ENCODE measurements at places on chromosomes 1 and 21.

DNA sequence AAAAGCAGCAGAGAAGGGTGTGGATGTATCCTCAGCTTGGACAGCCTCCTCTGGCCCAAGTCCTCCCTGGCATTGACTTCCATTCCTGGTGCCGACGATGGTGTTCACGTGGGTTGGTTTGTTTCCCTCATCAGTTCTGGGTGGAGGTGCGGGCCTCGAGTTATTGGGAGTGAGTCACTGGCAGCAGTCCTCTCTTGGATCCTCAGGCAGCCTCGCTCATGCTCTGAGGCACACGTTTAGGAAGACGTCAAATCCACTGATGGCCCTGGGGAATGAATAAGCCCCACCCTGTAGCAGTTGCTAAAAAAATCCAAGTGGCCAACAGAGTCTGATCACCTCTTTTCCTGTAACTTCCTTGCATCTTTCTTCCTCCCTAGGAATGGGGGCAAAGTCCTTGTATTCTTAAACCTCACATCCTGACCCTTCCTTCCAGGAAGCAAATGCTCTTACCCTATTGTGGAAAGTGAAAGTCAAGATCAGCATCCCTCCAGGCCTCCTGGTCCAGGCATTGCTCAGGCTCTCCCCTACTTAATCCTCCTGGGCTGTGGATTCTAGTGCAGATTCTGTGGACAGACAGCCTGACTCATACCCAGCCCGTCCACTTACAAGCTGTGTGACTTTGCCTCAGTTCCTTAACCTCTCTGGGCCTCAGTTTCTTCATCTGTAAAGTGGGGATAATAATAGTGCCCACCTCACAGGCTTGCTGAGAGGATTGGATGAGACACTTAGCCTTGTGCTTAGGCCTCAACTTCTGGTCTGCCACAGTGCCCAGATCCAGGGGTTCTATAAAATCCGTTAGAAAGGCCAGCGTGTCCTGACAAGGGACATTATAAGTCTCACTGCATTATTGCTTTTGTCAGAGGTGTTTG, 111.1 kb downstream of the TLR5 start:
- no peak for DNase-seq

DNA sequence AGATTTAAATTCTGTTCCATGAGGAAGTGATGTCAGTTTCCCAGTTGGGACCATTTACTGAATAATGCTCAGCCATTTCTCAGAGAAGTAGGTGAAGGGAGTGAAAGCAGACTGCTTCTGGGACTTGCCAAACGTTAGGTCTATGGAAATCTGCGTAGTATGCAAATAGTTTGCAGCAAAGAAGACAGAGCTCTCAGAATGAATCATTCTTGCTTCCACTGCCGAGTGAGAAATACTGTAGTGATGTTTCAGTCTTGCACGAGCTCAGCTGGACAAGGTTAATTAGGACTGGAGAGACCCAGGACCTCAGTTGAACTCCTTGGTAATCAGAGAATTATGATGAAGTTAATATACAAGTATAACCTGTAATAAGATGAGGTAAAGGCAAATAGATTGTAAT, 317.7 kb upstream of the DAB1 start:
- DNase-seq = no peak

- no peak for DNase-seq
Measured at GRCh38 chr1:86841116-86841515, 72.8 kb downstream of the SELENOF start.

DNA sequence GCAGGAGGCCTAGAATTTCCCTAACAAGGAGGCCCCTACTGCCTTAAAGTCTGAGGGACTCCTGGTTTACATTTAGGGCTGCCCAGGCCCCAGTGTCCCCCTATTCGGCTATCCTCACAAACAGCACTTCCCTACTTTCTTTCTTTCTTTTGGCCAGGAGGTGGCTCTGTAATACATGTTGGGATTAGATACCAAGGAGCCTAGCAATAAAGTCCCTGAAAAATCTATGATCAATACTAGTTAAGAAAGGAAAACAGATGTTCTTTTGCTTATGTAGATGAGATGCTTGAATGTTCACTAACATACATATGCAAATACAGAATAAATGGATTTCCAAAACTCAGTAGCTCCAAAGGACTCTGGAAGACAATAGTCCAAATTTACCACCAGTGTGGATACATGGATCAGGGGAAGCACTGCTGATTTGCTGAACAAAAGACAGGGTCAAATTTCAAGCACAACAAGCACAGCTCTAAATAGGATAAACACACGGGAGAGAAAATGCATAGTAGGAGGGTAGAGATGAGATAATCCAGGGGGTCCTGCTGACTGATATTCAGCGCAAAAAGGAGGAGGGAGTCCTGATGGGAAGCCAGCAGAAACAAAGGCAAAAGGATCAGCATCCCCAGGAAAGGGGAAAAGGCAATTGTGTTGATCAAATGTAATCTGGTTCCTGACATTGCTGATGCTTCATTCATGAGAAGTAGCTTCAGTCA, 240.0 kb downstream of the NUF2 start:
- DNase-seq = no peak

GRCh38 chr1:162128693-162129356, 59.3 kb downstream of the NOS1AP start:
- no peak for DNase-seq

DNA sequence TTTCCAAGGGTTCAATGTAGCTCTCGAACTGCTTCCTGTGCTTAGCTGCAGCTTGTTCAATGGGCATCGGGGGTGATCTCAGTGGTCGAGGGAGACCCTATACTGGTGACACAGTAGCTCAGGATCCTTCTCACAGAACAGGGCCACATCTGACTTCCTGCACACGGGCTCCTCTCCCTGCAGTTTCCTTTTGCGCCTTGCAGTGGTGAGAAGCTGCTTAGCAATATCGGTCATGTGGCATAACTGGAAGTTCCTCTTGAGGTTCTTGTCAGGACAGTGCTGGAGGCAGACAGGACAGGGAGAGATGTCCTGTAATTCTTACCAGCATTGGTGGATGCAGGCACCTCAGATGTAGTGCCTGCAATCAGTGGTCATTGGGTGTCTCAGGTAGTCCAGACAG, 140.5 kb upstream of the MAP1LC3C start:
- no peak for DNase-seq

DNA sequence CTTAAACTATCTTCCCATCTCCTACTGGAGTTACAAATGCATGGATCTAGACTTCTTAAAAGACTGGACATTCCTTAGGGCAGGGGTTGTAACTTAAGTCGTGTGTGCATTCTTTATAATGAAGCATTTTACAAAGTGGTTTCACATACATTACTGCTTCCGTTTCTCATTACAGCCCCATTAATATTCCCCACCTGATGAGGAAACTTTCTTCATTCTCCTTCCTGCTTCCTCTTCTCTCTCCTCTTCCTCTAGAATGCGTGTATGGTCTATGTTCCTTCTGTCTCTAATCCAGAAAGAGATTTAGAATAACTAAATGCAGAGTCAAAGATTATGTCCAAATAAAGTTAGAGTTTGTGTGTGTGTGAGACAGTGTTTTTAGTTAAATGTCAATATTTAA, 1.8 kb upstream of the CAP1 start:
- DNase-seq = no peak

DNA sequence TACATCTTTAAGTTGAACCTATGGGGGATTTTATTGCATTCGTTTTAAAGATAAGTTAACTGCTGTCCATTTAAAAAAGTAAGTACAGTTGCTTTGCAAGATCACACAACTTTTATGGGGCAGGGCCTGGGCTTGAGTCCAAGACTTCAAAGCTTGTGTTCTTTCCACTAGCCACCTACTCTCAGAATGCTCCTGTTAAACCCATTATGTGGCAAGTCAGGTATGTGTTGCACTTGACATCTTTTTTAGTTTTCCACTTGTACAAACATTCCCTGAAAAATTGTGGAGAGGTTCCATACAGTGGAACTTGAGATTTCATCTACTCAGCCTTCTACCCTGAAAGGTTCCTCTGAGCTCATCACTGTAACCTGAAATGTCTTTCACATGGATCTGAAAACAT, 235.5 kb upstream of the SGIP1 start:
- no peak for DNase-seq

GRCh38 chr1:66696771-66697170, 55.5 kb upstream of the DYNLT5 start:
- no peak for DNase-seq

- no peak for DNase-seq
Measured at GRCh38 chr21:38777015-38777414, 28.7 kb upstream of the ETS2 start.

DNA sequence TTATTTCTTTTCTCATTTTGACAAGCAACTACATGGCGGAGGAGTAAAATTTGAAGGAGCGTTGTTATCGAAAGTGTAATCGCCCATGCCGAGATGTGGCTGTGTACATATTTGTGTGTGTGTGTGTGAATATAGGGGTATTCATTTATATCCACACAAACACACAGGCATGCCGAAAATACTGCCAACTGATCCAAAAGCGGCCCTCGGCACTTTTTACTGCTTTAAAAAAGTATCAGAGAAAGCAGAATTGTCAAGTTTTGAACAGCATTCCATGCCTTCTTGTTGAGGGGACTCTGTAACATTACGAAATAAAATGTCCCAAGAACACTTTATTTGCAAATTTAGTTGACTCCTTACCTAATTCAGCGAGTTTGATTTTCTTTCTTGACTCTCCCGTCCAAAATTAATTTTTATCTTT, 1.1 kb downstream of the PBX1 start:
- no peak for DNase-seq

DNA sequence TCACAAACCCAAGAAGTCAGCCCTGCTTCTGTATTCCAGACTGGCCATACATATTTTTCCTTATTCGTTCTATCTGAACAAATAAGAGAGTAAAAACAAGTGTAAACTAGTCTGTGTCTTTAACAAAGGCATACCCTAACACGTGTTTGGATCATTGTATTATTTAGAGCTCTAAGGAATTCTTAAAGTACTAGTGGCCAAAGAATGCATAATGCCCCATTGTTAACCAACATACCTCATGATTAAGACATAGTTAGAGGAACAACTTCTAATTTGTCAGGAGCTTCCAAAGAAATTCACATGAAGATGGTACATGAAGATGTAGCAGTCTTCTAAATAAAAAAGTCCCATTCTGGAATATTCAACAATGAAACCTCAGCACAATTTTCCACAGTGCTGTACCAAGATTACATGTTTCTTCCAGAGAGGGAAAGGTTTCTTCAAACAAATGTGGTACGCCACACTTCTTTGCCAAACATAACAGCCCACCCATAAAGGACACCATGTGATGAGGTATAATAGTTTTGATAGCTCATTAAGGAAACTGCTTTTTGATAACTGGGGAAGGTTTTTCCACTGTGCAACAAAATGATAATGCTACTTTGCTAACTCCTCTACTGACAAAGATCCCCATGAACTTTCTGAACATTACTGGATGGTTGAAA, 5.0 kb downstream of the PALMD start:
- no peak for DNase-seq

Measured in bone marrow (tissue), 2 donors.